Amniotic stem cell (primary cell): ENCODE measurements at places on chromosomes 7 and 10.

GRCh38 chr10:28946479-28946878, 269.2 kb downstream of the BAMBI start:
- peak; percentile 43 for DNase-seq

GRCh38 chr10:374354-374753, 239.1 kb downstream of the ZMYND11 start:
- DNase-seq, result no peak

DNA sequence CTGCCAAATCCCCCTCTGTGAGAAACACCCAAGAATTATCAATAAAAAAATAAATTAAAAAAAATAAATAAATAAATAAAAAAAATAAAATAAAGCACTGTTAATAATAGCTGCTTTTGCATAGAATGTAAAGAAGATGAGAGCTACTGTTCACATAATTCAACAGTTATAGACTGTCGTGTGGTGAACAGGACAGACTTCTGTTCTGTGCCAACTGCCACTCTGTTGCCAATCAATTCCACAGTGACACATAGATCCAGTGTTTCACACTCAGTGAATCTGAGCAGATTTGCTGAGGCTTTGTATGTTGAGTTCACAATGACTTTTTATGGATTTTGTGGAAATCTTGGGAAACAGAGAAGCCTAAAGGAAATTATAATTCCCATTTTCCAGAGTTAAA, 14.9 kb downstream of the ARHGAP19 start:
- DNase-seq, result no peak

DNA sequence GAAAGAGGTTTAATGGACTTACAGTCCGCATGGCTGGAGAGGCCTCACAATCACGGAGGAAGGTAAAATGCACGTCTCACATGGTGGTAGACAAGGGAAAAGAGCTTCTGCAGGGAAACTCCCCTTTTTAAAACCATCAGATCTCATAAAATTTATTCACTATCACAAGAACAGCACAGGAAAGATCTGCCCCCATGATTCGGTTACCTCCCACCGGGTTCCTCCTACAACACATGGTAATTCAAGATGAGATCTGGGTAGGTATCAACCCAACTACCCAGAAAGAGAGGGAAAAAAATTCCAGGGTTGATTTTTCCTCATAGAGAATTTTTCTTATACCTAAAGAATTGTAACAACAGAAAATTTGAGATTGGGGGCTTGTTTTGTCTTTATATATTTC, 13.9 kb downstream of the RAPGEF5 start:
- DNase-seq, result no peak

- no peak for DNase-seq
These were observed 6.3 kb downstream of the EN2 start for GRCh38 chr7:155464183-155464582.

DNA sequence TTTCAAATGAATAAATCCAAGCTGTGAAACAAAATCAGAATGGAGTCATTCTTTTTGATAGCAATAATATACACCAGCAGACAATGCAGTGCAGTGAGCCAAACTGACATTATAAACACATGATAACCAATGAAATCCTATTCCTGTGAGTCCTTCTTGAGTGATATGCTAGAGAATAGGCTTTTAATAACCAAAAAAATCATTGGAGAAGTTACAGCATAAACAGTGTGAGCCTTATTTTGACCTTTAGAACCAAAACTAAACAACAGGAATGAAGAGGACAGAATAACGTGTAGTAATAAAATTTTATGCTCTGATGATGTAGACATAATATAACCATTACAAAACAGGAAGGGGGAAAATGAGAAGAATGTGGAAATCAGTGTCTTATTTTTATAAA, 8.7 kb downstream of the HUS1 start:
- DNase-seq, result no peak

GRCh38 chr10:64257704-64258103, 736.5 kb downstream of the REEP3 start:
- DNase-seq, result no peak

GRCh38 chr10:13939391-13939790, 352.6 kb downstream of the PRPF18 start:
- DNase-seq, result peak; percentile 3

DNA sequence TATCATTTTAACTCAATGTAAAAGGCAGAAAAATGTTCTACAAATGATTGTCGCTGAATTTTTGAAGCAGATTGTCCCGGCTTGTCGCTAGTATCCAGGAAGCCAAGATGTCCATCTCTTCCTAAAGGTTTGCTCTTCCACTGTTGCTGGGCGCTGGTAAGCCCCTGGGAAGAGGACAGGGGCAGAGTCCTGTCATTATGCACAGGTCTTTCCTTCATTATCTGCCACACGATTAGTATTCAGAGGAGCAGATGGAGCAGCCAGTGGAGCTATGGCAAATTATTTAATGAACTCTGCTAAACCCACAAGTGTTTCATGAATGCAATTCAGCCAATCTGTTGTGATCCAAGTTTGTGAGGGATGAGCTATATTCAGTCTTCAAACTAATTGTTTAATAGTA, 499.1 kb upstream of the NRP1 start:
- DNase-seq, result no peak

GRCh38 chr10:23284674-23285335, 59.8 kb downstream of the C10orf67 start:
- DNase-seq, result no peak

DNA sequence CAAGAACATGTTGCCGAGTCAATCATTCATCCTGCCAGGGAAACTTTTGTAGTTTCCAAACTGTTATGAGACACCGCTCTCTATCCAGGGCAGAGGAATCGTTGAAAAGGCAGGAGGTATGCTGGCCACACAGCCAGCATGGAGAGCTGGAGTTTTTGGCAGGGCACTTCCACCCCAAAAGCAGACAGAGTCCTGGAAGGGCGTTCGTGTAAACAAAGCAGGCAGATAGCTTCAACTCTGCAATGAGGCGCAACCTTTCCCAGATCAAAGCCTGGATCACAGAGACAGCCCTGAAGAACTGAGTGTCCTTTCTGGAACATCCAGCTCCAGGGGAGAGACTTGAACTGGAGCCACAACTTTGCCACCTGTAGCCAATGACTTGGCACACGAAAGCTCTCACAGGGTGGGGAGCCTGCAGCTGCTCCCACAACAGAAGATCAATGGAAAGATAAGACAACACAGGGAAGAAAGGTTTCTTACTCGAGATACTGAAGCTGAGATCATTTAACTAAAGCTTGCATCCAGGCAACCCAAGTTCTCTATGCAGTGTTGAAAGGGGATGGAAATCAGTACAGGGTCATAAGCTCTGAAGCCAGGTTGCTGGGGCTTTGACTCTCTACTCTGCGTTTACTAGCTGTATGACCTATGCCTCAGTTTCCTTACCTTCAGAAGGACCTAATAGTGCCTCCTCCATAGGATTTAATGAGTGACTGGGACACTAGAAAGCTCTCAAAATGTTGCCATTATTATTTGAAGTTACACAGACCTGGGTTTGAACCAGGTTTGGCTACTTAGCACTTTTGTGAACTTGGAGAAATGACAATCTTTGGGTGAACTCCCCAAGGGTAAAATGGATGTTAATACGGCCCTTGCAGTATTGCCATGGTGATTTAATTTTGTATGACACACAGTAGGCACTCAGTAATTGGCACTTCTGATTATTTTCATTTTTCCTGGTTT, 434.8 kb upstream of the NPVF start:
- DNase-seq, result no peak

- DNase-seq, result no peak
These were observed 128.4 kb upstream of the BTBD16 start for GRCh38 chr10:122142641-122143237.

DNA sequence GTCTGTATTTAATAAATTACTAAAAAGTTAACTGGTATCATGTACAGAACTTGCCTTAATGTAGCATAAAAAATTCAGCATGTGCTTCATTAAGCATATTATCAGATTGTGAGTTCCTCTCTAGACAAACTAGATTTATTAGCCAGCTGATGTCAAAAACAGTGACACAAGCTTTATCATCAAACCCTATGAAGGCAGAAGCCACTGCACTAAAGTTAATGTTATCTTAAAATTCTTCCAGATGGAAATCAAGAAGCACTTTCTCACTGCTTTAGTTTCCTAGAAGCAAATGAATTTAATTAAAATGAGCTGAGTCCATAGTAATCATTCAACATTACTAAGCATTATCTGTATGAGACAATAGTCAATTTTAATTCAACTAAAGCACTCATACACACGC, 96.4 kb downstream of the ARHGAP12 start:
- no peak for DNase-seq

DNA sequence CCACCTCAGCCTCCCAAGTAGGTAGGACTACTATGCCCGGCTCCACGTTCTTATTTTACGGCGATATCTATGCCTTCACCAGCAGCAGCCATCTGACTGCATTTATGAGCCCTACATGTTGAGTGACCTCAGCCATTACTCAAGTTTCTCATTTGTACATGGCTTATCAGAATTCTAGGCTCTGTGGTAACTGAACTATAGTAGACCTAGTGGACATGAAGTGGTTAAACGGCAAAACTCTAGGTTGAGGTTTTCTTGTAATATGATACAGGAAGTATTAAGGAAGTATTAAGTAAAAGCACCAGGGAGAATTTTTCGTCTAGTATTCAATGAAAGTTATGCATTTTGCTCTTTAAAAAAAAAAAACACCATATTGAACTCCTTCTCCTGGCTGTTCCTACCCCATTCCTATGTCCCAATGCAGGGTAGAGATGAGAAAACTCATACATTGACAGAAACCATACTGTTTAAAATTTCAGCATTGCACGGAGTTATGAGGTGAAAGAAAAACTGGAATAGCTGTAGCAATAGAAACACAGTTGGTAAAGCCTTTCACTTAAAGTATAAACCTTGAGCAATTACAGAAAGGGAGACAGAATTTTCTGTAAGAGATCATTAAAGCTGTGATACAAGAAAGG, 39.8 kb upstream of the EPC1 start:
- no peak for DNase-seq

DNA sequence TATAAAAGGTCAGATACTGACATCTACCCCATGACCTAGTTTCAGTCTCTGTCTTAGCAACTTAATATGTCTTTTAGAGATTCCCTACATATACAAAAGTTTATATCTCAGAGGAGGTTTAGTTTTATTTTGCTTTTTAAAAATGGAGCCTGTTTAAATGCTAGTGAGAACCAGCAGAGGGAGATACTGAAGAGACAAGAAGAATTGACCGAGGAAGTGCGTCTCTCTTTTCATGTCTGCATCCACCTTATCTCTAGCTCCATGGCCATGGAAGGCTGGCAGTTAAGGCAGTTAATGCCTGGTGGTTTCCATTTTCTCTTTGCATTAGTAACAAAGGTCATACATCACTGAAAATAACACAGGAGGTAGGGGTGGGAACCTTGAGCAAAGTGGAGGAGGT, 10.7 kb downstream of the SUV39H2 start:
- no peak for DNase-seq

DNA sequence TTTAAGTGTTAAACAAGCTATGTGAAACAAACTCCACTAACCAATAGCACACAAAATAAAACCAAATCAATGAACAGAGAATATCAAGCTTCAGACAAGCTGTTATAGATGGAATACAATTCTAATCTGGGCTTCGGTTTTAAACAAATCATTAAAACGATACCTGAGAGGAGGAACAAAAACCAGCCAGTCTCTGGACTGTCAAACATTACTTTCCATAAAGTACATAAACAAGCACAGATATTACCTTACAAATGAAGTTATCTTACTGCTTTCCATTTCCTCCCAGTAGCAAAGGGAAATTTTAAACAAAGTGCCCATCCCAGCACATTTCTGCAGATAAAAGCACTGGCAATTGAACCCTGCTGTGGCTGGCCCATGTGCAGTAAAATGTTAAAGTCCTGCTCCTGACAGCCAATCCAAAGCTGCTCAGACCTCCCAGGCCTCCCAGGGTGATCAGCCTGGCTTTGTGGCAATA, 128.0 kb downstream of the NRCAM start:
- DNase-seq, result no peak

DNA sequence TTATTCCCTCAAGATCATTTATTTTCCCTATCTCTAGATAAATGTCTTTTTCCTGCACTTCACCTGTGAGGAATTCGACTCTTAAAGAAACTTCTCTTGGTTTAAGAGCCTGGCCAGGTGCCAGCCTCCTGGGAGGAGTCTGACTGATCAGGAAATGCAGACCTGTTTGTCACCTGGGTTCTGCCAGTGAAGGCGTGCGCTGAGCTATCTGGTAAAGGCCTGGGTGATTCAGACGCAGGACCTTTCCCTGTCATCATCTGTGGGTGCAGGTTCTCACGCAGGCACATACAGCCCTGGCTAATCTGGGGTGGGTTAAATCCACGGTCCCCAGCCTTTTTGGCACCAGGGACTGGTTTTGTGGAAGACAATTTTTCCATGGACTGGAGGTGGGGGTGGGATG, 65.3 kb upstream of the AQP1 start:
- no peak for DNase-seq

DNA sequence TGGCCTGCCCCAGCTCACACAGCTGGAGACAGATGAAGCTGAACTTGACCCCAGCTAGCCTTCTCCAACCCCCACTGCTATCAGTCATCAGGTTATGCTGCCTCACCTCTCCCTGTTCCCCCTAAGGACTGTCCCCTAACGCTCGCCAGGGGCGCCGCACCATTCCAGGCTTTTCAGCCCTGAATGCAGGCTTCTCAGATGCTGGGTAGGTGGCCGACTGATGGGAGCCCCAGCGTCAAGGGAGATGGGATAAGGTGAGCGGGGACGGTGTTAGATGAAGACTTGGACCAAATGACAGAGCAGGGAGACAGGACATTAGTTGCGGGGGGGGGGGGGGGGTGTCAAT, 15.8 kb upstream of the OPALIN start:
- DNase-seq, result no peak

DNA sequence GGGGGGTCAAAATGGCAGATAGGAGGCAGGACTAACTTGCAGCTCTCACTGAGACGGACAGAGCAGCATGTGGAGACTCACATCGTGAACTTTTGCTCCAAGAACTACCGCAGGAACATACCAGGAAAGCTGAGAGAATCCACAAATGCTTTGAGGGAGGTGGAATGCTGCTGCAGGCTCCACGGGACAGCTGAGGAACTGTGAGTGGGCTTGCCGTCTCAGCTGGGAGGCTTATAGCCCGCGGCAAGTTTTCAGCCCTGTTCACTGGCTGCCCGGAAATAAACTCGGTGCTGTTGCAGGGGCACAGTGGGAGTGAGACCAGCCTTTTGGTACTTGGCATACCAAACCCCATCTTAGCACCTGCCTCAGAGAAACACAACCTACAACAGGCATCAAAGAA, 19.1 kb upstream of the WDR11 start:
- no peak for DNase-seq

DNA sequence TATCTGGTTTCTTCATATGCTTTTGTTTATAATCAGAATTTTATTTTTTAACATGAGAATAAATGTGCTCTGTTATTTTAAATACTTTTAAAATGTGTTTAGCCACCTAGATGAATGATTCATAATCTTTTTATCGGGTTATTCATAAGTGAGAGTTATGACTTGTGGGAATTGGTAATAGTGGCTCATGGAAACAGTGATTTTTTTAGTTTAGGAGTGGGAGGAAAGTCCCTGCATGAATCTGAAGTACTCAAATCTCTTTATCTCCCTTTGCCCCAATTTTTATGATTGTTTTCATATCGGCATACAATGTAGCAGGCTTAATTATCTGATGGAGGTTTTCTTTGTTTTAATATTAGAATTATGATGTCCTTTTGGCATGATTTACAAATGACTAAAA, 42.9 kb downstream of the TAX1BP1 start:
- no peak for DNase-seq
